ELR (cell line): ENCODE measurements at places on chromosomes 11 and 22.
A peak's percentile ranks its signal among the peaks of the same experiment; 100 is the strongest.

DNA sequence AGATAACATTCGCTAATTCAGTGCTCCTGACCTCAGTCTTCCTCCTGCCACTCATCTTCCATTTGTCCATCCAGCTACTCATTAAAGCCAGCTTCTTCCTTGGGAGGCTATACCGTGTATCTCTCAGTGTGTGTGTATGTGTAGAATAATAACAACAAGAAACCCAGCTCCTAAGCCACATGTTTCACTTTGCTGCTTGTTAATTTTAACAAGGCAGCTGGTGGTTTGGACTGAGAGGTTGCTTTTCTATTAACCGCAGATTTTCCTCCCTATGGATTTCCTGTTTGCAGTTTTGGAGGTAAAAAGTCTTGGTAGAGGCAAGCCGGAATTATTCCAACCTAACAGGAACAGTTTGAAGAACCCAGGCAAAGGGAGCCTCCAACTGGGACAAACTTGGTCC is 165.0 kb downstream of the ADAMTS15 start:
- no peak for DNase-seq

DNA sequence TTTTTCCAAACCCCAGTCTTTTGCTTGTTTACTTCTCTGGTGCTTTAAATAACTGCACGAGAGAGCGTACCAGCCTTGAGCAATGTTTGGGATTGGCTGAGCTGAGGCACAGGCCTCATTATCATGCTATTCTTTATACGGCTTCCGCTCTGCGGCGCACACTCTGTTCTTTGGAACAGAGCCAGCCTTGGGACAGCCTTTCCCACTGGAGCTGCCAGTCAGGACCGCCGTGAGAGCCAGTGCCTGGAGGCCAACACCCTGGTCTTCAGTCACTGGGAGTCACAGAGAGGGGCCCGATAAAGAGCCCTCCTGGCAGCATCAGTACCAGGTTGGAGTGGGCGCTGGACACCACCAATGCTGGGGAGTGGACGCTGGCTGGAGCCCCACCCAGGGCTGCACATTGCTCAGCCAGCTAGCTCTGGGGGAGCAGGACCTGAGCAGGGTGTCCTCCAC is 125.6 kb downstream of the BCR start:
- DNase-seq: peak; percentile 57

GRCh38 chr11:85685820-85686459 is at the start of gene CCDC89:
CCDC89 (minus strand) TSS chr11:85686195; CDS start chr11:85686130, 65 bp downstream.
- DNase-seq: no peak

DNA sequence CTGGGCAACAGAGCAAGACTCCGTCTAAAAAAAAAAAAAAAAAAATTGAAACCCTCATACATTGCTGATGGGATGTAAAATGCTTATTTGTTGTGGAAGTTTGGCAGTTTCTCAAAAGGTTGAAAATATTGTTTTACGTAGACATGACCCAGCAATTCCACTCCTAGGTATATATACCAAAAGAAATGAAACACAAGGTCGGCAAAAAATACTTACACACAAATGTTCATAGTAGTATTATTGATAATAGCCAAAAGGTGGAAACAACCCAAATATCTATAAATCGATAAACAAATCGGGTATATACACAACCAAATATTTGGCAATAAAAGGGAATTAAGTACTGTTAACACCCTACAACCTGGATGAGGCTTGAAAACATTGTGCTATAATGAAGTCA is 5.1 kb upstream of the ZNF143 start:
- DNase-seq: no peak

- peak; percentile 71 for DNase-seq
These were observed 9.2 kb downstream of the OR8B4 start for GRCh38 chr11:124415356-124415923.

- DNase-seq: no peak
These were observed 33.9 kb downstream of the BCL2L13 start for GRCh38 chr22:17672417-17672991.

DNA sequence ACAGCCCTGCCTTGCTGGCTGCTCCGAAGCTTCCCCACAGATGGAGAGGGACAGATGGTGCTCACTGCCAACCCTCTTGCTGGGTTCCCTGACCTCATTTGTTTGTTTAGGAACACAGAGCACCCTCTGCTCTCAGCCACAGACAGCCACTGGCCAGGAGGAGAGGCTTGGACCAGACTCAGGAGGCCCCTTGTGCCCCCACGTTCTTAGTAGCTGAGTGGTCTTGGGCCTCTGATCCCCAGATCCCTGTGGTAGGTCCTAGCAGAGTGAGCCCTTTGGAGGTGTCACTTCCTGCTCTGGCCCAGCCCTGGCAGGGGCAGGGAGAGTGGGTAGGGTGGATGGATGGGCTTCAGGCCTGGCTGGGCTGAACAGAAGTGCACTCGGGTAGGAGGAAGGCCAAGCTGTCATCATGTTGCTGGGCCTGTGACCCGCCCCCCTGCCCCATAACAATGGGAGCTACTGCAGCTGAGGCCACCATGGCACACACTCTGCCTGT is 84.0 kb downstream of the DHCR7 start:
- no peak for DNase-seq

- no peak for DNase-seq
These were observed 90.3 kb downstream of the ZBTB16 start for GRCh38 chr11:114149689-114150407.

- no peak for DNase-seq
These were observed 9.1 kb downstream of the P2RY6 start for GRCh38 chr11:73281201-73281741.

- peak; percentile 83 for DNase-seq
These were observed 12.5 kb downstream of the NPTXR start for GRCh38 chr22:38831166-38831945.

DNA sequence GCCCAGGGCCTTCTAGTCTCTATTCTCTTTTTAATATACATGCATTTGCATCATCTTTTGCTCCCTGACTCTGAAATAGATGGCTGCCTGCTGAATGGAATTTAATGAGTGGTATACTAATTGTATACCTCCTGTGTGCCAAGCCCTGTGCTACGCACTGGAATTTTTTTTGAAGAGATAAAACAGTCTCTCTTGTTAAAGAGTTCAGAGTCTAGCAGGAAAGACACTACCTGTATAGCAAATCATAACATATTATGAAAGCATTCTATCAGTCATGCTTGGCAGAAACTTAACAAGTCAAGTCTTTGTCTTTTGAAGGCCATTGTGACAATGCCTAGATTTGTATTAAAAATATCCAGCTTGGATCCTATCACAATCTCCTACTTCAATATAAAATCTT is 63.7 kb upstream of the SESN3 start:
- no peak for DNase-seq

DNA sequence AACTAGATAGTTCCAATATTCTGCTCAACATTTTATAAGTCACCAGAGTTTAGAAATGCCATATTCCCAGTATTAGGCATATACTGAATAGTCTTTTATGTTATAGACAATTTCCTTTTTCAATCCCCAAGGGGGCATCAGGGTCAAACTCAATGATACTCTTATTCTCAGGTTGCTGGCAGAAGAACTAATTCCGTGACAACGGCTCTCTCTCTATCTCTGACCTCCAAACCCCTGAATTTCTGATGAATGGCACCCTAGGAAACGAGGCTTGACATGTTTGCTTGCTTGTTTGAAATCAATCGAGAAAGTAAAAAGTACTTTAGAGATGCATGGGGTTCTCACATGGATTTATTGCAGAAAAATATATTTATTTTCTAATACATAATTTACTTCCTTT is 160.1 kb downstream of the CASP12 start:
- no peak for DNase-seq

DNA sequence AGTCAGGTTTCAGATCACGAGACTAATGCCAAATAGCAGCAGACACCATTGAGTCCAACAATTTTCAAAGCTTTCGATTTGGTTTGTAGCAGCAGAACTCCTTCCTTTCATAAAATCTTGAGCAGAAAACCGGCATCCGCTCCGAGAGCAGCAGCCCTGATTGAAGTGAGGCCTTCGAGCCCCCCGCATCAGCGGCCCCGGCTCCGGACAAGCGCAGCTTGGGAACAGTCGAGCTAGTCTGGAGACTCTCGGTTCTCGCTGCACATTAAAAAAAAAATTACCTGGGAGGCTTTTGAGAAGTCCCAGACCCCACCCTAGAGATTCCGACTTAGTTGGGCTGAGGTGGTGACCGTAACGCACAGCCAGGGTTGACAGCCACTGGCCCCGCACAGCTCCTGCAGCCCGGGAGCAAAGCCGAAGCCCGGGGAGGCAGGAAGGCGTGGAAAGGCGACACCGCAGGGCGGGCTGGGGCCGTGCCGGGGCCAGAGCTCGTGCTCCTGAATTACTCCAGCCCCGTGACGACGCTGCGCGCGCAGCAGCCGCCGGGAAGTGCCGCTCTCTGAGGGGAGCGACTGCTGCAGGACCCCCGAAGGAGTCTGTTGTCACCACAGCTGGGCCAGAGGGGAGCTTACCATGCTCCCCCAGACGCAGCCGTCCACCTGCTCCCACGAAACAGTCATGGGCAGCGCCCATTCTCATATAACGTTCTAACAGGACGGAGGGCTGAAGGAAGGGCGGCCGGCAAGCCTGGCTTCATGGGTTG is 57.8 kb downstream of the SPATA19 start:
- DNase-seq: no peak
